H9 (cell line): ENCODE measurements at places on chromosomes 11 and 22. TPM values are rescaled to one million over a fixed set of nuclear protein-coding genes. Genes with fewer than 3 reads are reported as not detected.

CARNS1 gene
- 0.88 and 1.1 TPM in 2 replicates for total RNA-seq

CALCA gene
- total RNA-seq = 0.29 TPM in 1 of 2 replicates, not detected in the other

CDC42EP2 gene
- 10.9 and 11.9 TPM in 2 replicates for total RNA-seq

GRCh38 chr11:30192620-30193019, 38.2 kb upstream of the FSHB start:
- no peaks in the 10 kb centered on the region for H3K27me3 ChIP-seq
- no peak for DNase-seq
- H3K36me3 ChIP-seq = no peaks in the 10 kb centered on the region
- no peak overlapping the region for H3K27ac ChIP-seq

GRCh38 chr22:19402642-19403191, 28.8 kb downstream of the HIRA start:
- peaks cover 25% of the 10 kb centered on the region; the same call in 2 of the 3 replicates for H3K36me3 ChIP-seq
- H3K27me3 ChIP-seq = no peaks in the 10 kb centered on the region
- no peak overlapping the region for H3K4me3 ChIP-seq
- H3K27ac ChIP-seq = no peak overlapping the region

DNA sequence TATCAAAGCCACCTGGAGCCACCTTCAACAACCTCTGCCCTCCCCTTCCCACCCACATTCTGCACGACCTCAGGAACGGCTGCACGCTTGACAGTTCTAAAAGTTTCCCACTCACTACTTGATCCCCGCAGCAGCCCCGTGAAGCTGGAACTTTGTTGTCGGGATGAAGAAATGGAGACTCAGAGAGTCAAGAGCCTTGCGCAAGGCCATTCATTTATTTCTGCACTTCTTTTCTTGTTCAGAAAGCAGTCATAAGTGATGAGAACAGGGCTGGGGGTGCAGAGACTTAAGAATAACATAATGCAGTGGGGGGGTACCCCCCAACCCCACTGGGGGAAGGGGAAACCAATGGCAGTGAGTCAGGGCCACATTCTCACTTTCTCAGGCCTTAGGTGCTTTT, 2.2 kb upstream of the ZFTA start:
- no peak overlapping the region for H3K27ac ChIP-seq
- H3K4me3 ChIP-seq = no peak overlapping the region
- DNase-seq = no peak
- H3K4me1 ChIP-seq = peaks cover 3% of the 10 kb centered on the region; the same call in 1 of the 2 replicates
